ENCODE measurements at places on chromosomes 3 and 15. TPM values are rescaled to one million over a fixed set of nuclear protein-coding genes. Genes with fewer than 3 reads are reported as not detected.
A peak's percentile ranks its signal among the peaks of the same experiment; 100 is the strongest.

GRCh38 chr3:152428577-152428976 lies 159.8 kb downstream of the MBNL1 start:
- ATAC-seq: no peak

- peak; percentile 55 for ATAC-seq
Observed at GRCh38 chr3:144770915-144771351, 799.3 kb downstream of the DIPK2A start.

DNA sequence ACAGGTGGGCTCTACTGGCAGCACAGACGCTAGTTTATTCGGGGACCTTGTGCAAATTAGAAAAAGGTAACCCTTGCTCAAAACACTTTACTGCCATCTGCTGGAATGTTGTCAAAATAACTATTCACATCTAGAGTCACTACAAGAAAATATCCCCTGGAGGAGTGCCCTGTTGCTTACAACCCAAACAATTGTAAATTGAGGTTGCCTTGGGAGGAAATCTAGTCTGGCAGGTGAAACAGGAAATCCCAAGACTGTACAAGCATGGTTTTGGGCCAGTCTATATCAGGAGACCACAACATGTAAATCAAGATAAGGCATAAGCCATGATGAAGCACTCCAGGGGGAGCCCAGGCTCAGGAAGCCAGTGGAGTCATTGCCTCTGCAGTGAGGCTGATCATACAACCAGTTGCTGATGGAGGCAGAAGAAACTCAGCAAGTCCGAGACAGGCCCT lies 136.8 kb upstream of the ACP3 start:
- ATAC-seq: no peak

GRCh38 chr3:112736805-112737566 lies 96.0 kb upstream of the CCDC80 start:
- ATAC-seq: no peak

DNA sequence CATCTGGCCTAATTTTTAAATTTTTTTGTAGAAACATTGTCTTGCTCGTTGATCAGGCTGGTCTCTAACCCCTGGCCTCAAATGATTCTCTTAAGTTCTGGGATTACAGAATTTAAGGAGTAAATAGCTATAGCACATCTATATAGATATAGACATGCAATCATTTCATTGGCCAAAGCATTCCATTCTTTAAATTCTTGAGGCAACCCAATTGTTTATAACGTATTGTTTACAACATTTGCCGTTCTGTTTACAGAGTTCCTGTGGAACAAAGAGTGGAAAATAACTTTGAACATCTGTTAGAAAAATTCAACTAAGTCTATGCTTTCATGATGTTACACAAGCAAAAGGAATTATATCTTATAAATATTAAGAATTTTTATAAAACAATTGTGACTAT lies 205.2 kb upstream of the ROBO2 start:
- no peak for ATAC-seq

DNA sequence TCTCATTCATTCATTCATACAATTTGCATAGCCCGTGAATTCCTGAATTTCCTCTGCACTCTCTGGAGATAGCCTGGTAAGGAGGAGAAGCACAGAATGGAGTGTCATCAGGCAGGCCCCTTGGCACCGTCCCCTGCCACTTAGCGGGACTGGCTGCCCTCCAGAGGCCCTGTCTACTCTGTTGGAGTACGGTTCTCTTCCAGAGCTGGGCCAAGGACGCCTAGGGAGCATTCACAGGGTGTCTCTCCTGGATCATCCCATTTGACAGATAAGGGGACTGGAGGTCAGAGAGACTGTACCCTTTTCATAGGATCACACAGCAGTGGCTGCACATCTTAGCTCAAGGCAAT lies 48.0 kb downstream of the PTH1R start:
- ATAC-seq: no peak

SCN11A gene
- 0.57 TPM for total RNA-seq

DNA sequence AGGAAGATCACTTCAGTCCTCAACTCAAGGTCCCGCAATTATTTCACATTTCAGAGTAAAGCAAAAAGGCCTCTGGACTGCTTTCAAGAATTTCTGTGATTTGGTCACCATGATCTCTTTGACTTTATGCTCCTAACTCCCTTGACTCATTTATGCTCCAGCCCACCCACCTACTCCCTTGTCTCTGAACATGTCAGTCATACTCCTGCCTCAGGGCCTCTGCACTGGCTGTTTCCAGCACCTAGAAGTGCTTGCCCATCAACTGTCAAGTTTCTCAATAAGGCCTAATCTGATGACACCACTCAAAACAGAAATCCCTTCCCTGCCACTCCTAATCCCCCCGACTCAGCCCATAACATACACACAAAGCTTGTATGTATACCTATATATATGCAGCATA lies 36.1 kb upstream of the CSPG5 start:
- ATAC-seq: no peak

DNA sequence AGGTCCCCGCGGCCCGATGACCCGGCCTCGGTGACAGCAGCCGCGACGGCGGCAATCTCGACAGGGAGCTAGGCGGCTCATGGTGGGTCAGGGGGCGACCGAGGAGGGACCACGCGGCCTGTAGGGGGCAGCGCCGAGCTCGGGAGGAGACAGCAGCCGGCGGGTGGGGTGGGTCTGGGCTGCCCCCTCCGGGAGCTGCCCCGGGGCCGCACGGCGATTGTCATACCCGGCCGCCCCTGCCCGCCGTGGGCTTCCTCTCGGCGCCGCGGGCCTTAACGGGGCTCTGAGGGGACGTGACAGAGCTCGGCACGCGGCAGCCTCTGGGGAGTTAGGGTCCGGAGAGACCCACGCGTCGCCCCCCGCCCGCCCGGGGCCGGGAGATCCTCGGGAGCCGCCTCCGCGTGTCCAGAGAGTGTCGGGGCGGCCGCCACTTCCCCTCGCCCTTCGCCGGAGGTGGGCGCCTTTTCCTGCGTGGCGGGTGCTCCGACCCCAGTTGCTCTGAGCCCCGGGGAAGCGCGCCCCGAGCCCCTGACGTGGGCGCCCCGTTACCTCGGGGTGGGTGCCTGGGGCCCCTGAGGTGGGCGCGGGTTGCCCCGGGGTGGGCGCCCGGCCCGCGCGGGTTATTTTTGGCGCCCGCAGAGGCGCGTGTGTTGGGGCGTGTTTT lies 539 bp upstream of the PLCL2 start:
- ATAC-seq: peak; percentile 69

DNA sequence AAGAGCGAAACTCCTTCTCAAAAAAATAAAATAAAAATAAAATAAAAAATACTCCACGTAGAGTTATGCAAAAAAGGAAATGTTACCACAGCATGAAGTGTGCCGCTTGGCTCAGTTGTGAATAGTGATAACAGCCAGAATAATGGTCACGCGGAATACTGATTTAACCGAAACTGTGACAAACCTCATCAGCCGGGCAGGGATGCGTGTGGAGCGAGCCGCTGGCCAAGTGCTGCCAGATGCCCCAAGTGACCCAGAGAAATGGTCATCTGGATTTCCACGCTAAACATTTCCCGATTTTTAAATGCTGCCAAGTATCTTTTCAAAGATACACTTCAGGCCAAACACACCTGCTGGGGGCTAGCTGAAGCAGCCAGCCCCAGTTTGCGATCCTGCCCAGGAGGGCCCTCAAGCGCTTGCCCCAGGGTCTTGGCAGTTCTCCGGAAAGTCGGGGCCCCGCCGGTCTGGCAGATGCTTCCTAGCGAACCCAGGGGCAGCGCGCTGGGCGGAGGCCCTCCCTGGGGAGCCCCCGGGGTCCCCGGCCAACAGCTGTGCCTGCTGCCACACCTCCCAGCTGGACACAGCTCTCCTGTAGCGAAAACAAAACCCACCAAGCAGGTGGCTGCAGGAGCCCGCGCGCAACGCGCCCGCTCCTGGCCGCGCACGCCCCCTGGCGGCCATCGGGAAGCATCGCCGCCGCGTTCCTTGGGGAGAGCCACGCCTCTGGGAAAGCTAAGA lies 35.1 kb downstream of the CMTM6 start:
- peak; percentile 81 for ATAC-seq

NR2F2 gene
- total RNA-seq: 85.8 TPM

- no peak for ATAC-seq
Observed at GRCh38 chr3:188383748-188384147, 229.8 kb downstream of the LPP start.

LOXL1 gene
- total RNA-seq: 41.1 TPM

ECE2 gene
- total RNA-seq: 0.12 TPM

DNA sequence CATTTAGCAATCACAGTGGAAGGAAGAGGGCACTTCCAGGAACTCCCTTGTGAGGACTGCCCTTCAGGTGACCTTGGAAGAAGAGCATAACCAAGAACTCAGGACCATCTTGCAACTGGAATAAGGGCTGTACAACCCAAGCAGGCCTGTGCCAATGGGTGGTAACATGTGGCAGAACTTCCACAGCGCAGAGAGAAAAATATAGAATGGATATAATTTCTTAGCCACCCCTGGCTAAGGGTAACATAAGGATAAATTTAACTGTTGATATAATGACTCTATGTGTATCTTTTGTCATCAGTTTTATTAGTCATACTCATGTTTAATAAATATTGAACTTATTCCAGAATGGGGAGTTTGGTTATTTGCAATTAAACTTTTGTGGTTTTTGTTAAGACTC lies 13.4 kb upstream of the MFSD1 start:
- no peak for ATAC-seq

ACSBG1 gene
- total RNA-seq: 6.4 TPM

LMOD3 gene
- 3.5 TPM for total RNA-seq

TICRR gene
- total RNA-seq: not detected

TUSC7 gene
- total RNA-seq: not detected

GRCh38 chr3:129809297-129809696 lies 84.2 kb downstream of the TMCC1 start:
- no peak for ATAC-seq

SEC62 gene
- total RNA-seq: 80.6 TPM

TTLL13 gene
- 0.54 TPM for total RNA-seq

- no peak for ATAC-seq
Observed at GRCh38 chr15:75198560-75199356, 2.9 kb upstream of the C15orf39 start.

- ATAC-seq: no peak
Observed at GRCh38 chr3:59150039-59150438, 100.2 kb upstream of the CFAP20DC start.

- ATAC-seq: peak; percentile 81
Observed at GRCh38 chr3:126102530-126102951, 18.6 kb upstream of the SLC41A3 start.

DNA sequence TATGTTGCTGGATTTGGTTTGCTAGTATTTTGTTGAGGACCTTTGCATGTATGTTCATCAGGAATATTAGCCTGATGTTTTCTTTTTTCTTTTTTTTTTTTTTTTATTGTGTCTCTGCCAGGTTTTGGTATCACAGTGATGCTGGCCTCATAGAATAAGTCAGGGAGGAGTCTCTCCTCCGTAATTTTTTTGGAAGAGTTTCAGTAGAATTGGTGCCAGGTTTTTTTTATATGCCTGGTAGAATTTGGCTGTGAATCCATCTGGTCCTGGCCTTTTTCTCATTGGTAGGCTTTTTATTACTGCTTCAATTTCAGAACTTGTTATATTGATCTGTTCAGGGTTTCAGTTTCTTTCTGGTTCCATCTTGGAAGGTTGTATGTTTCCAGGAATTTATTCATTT lies 165.8 kb downstream of the VPS8 start:
- no peak for ATAC-seq

- ATAC-seq: no peak
Observed at GRCh38 chr3:178847190-178847589, 224.4 kb downstream of the ZMAT3 start.

DNA sequence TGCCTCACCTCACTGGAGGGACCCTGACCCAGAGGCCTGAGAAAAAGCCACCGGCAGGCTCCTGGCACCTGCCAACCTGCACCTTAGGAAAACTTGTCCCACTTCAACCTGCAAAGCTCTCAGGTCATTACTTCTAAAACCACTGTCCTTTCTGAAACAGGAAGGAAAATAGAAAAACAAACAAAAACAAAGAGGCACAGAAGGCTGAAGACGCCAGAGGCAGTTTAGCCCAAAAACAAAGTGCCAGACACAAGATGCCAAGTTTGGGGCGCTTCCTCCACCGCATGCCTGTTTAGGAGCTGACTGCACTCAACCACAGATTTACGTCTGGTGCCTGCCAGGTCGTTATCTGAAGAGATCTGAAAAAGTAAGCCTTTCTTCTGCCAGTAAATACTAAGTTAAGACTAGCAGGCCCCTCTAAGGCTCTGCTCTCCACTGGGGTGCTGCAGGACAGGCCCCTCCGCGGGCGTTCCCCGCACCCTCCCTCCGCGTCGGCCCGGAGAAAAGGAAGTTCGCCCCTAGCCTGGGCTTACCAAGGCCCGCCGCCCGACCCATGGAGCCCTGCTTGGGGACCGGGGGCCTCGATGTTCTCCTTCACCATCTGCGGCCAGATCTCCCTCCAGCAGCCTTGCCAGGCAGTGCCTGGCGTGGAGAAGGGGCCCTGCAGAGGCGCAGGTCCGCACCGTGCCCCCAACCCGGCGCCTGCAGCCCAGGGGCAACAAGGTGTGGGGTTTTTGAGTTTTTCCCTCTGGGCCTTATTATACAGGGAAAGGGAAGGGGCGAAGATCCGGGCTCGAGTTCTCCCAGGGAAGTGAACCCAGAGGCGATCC lies 1.3 kb downstream of the GOLGA8A start:
- no peak for ATAC-seq

- no peak for ATAC-seq
Observed at GRCh38 chr3:50123394-50124051, 31.6 kb upstream of the SEMA3F start.

TRH gene
- not detected for total RNA-seq

SOX14 gene
- not detected for total RNA-seq

MRPL3 gene
- 95.9 TPM for total RNA-seq

DNA sequence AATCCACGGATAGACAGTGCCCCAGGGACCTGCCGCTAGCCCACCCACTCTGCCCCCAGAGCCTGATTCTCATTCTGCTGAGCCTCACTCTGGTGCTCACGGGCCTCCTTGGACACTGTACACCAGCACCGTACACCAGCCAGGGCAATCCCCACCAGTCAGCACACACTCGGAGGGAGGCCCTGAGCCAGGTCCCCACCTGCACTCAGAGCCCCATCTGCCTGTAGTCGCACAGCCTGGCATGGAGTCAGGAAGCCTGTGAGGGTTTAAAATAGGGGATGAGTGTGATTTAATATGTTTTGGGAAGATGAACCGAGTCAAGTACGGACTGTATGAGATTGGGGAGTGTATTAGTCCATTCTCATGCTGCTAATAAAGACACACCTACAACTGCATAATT lies 223.0 kb downstream of the SLCO3A1 start:
- ATAC-seq: no peak

- ATAC-seq: no peak
Observed at GRCh38 chr3:142577696-142578328, 721 bp downstream of the ATR start.

DNA sequence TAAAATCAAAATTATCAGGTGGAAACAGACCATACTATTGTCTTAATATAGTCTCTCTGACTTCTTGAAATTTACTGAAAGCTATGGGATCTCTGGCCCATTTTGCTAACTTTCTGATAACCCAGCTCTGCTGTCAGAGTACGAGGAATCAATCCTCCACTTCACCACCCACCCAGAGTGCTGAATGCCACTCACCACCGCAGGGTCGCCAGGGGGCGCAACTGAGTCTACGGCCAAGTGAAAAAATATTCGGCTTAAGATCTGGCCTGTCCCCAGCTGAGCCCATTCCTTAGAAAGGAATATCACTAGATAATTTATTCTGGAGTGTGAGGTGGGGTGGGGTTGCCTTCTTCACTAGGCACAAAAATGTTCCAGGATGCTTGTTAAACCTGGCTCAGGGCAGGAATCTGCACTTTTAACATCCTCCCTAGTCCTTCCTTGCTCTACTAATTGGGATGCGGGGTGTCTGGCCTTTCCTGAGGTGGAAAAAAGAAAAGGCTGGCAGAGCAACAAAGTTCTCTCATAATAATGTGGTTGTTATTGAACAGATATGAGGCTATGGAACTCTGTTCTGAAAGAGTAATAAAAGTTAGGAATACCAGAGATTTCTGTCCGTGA lies 520.6 kb downstream of the MFSD1 start:
- ATAC-seq: no peak

TSEN2 gene
- total RNA-seq: 26.7 TPM

Data from gastroesophageal sphincter (tissue), 4 donors.